ENCODE measurements at places on chromosomes 4 and X.
A peak's percentile ranks its signal among the peaks of the same experiment; 100 is the strongest.

DNA sequence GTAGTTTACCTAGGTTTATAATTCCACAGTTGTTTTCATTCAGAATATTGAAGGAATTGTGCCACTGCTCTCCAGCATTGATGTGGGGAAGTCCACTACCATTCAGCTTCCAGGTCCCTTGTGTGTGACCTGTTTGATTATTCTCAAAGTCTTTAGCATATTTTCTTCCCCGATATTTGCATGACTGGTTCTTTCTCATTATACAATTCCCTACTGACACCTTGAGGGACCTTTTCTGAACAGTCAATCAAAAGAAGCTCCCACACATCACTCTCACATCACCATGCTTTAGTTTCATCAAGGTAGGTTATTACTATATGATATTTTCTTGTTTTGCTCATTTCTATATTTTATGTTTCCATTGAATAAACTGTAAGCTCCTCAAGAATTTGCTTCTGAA lies 44.1 kb downstream of the SLC39A8 start:
- DNase-seq: no peak

GRCh38 chrX:46327566-46328115 lies 217.6 kb downstream of the ZNF674 start:
- DNase-seq: no peak

GRCh38 chr4:4843635-4844291 lies 15.7 kb upstream of the MSX1 start:
- no peak for DNase-seq

DNA sequence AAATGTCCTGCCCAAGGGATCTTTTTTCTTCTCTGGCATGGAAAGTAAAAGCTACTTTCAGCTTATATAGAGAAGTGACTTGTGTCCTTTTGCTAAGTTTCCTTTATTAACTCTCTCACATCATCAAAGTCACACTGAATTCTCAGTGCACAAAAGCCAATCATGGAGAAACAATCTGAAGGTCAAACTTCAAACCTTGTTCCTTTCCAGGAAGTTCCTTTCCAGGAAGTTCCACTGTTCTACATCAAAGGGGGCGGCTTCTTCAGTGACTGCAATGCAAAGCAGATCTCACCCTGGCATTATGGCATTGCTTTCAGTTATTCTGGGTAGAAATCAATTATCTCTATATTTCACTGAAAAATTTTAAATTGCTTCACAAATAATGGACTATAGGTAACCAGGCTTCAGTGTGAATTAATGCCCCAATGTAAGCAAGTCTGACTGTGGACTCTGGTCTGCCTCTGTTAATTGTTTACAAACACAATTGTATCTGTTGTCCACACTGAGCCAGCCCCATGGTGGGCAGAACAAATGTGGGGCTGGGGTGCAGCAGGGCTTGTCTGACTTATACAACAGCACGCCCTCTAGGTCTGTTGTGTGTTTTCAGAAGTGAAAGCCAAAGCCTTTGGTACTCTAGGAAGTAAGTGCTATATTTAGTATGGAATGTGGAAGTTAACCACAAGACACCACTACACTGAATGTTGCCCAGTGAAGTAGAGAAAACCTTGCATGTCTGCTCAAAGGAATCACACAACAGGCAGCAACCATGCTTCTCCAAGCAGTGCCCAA lies 98.8 kb downstream of the CDS1 start:
- DNase-seq: no peak

- DNase-seq: peak; percentile 40
These were observed 18.8 kb downstream of the SPACA5 start for GRCh38 chrX:48025561-48025960.

DNA sequence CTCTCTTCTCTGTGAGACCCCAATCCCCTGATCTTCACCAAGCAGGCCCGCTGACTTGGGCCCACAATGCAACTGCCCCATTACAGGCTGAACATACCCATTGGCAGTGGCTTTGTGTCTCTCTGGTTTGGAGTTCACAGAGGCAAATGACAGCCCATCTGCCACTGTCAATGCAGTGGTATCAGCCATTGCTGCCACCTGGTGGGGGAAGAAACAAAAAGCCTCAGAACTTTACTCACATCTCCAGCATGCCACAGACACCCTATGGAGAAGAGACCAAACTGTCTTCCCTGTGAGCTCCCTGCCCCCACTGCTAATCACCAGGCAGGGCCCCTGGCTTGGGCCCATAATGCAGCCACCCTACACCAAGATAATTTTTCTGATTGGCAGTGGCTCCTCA lies 729.3 kb upstream of the ACTRT1 start:
- DNase-seq: peak; percentile 20

Measured in GM13976 (cell line).